ENCODE measurements at places on chromosomes 2 and 18.

- no peak for DNase-seq
These were observed 82.2 kb upstream of the ITGA4 start for GRCh38 chr2:181374781-181375675.

DNA sequence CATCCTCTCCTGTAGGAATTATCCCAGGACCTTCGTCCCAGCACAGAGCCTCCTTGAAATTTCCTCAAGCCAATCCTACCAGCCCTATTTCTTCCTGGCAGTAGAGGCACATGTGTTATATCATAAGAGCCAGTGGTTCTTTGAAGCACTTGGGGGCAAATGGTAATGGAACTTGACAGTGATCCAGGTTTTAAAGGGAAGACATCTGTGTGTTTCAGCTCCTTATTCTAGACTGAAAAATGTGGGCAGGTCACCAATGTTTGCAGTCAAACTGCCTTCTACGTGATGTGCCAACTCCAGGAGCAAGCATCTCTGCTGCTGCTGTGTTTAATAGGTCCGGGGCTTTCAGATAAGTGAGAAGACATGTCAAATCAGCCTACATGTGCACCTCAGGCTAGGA lies 157.1 kb downstream of the GALNT14 start:
- DNase-seq, result no peak

- no peak for DNase-seq
These were observed 120.3 kb downstream of the BCL11A start for GRCh38 chr2:60433018-60433596.

DNA sequence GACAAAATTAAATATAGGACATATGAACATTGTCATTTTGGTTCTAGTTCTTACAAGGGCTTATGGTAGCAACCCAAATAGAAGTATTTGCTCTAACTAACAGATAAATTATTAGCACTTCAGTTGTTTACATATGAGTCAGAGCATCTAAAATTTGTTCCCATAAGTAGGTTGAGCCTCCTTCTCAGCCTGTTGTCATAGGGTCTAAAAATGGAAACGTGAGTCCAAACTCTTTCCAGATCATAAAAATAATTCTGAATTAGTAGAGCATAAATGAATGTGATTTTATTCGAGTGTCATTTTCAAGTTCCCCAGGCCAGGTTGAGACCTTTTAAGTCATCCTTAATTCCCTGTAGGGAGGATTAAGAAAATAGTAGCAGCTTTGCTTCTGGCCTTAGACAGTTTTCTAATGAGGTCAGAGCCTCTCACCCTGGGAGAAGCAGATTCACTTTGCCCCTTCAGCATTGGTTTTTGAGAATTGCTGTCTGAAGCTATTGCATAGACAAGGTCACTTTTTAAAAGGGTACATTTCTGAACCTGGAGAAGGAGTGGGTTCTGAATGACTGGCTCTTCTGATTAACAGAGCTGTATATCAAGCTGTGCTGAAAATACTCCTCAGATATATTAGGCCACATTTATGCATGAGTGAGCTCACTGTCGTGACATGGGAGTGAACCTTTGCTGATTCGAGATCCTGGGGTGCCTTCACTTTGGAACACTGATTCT lies 164.3 kb downstream of the NEDD4L start:
- DNase-seq, result no peak

GRCh38 chr2:180891360-180891759 lies 89.0 kb upstream of the UBE2E3 start:
- DNase-seq, result no peak

GRCh38 chr18:58110398-58110797 lies 66.4 kb downstream of the NEDD4L start:
- no peak for DNase-seq

- no peak for DNase-seq
These were observed 142.2 kb downstream of the RAPGEF4 start for GRCh38 chr2:172877826-172878225.

DNA sequence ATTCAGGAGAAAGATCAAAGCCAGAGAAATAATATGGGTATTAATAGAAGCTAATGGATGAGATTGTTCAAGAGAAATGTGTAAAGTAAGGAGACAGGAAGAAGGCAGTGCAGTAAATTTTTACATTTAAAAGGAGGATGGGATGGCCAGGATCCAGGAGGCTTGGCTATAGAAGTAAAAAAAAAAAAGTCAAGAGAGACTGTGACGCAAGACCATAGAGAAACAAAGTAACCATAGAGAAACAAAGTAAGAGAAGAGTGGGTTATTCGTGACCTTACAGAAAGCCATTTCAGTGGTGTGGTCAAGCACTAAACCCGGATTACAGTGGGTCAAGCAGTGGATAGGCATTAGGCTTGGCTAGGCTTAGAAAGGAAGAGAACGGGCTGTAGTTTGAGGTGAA lies 10.5 kb upstream of the FAM171B start:
- no peak for DNase-seq

Measured in AG04449 (cell line).